ENCODE measurements at places on chromosomes 6 and 20. TPM values are rescaled to one million over a fixed set of nuclear protein-coding genes. Genes with fewer than 3 reads are reported as not detected.

PPP1R16B gene
- 8.2 TPM for total RNA-seq

RNGTT gene
- total RNA-seq: 30.3 TPM

DNA sequence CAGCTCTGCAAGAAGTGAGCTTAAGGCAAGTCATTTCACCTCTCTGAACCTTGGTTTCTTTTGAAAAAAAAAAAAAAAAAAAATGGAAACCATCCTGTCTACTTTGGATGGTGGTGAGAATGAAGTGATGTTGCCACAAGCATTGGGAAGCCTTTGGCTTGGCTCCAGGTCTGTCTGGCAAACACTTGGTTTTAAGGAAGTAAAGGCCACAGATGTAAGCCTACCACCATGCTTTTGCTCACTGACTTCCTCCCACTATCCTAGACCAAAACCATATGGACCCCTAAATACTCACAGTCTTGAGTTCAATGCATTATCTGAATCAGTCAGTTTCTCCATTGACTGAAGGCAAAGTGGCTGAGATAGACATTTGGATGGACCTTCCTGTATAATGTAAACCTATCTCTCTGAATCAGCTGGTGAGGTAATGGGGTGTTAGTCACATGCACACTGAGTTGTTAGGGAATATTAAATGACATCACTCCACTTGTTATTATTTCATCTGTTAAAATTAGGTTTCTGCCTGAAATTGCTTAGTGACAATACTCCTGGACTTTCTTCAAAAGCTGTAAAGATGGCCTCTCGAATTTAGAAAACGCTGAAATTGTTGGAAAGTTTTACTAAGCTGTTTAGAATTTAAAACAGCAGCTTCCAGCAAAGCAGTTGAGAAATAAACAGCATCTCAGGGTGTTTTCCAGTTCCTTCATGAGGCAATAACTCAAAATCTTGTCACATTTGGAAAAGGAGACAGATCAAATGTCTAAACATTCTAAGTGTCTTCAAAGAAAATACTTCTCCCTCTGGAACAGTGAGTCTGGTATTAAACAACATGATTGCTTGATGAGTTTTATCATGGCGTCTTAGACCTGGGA is 833.5 kb downstream of the DHX35 start:
- no peak for DNase-seq

DNA sequence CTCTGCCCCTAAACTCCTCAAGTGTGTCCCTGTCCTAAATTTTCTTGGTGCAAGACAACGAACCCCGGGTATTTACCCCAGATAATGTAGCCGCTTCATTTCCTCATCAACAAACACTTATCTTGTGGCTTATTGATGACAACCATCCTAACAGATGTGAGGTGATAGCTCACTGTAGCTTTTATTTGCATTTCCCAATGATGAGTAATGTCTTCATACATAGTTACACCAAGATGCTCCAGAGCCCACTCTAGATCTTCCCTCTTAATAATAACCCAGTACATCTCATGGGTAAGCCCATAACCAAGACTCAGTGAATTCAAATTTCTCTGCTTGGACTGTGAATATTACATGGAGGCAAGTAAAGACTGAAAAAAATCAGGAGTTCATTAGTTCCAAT is 48.2 kb upstream of the BEND6 start:
- DNase-seq: no peak

DNA sequence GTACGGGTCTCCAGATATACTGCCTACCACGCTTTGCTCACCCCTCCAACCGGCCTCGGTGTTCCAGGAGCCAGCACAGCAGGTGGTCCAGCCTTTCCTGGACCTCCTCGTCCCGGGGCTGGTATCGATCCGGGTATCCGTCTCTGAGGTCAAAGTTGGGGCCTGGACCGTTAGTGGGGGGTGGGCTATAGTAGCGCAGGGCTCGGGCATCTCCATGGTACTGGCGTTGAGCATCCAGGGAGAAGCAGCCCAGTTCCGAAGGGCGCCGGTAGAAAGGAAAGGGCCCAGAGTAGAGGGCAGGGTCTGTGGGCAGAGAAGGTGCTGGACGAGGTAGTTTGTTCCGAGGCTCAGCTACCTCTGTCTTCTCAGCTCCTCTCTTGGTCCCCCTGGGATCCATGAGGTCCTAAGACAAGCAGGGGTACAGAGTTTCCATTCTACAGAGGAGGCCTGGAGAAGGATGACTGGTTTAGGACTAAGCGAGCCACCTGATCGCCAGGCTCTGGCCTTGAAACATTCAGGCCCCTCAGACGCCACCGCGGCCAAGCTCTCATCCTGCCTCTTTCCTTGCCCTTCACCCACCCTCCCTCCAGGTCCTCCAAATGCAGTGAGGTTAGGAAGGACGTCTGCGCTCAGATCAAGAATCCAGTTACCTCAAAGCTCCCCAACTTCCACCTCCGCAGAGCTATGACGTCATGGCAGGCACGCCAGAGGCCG is 502 bp downstream of the DXO start:
- DNase-seq: no peak

DNA sequence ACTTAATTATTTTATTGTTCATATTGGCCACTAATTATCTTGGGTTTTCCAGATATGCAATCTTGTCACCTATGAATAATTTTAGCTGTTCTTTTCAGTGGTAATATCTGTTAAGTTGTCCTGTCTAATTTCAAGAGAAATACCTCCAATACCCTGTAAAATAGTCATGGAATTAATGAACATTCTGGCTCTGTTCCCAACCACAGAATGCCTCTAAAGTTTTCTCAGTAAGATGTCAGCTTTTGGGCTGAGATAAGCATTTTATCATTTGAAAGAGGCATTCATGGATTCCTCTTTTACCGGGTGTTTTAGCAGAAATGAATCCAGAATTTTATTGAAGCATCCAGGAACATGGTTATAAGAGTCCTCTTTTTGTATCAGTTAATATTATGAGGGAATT is 109.3 kb downstream of the WDR27 start:
- DNase-seq: no peak

- no peak for DNase-seq
Measured at GRCh38 chr6:108839083-108839642, 9.1 kb upstream of the ARMC2 start.

DNA sequence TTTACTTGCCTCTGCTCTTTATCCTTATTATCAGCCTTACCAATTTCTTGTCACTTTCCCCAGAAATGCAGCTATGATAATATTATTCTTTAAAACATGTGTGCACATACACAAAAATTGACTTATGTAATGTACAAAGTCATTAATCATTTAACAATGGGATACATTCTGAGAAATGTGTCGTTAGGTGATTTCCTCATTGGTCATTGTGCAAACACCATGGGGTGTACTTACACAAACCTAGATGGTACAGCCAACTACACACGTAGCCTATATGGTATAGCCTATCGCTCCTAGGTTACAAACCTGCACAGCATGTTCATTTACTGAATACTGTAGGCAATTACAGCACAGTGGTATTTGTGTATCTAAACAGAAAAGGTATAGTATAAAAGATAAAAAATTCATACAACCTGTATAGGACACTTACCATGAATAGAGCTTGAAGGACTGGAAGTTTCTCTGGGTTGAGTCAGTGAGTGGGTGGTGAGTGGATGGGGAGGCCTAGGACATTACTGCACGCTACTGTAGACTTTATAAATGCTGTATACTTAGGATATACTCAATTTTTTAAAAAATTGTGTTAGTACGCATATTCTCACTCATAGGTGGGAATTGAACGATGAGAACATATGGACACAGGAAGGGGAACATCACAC is 56.9 kb downstream of the HIVEP1 start:
- DNase-seq: no peak

DNA sequence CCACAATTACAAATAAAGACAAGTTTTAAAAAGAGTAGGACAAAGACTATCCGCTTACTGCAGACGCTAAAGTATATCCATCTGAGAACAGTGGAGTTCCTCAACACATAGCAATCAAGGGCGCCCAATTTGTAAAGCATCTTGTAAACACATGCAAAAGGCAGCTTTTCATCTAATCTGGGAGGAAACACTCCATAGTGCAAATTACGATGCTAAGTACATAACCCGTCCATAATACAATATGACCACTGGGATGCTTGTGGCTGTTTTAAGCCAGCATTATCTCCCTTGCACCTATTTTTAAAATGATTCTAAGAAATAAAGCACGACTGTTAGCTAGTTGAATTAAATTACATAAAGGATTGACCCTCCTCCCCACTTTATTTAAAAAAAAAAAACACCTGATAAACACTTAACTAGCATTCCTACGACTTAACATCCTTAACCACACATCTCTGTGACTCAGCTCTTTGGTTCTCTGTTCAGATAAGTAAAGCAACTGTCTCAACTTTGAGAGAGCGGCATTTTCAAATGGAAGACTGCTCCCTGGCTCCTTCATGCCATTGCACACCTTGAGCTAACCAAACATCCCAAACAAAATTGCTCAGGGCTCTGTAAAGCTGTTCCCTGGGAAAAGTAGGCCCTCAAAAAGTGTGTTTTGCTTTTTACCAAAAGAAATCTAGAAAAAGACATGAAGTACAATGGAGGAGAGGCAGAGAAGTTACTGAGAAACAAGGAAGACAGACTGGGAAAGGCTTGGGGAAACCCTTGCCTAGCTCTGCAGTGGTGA is 14.2 kb downstream of the SLC22A23 start:
- DNase-seq: no peak

All from breast epithelium (tissue), 4 donors.